CD4-positive, alpha-beta T cell treated with Interferon alpha-2 for 1 hour (primary cell): ENCODE measurements at places on chromosomes 7 and 10.

- DNase-seq = no peak
Measured at GRCh38 chr7:34143402-34143801, 238.1 kb downstream of the BMPER start.

- DNase-seq = no peak
Measured at GRCh38 chr10:5364890-5365338, at the start of gene UCN3. Gene UCN3, plus strand, starts transcription at chr10:5364966. Its CDS starts 8,755 bp downstream, at chr10:5373721.

DNA sequence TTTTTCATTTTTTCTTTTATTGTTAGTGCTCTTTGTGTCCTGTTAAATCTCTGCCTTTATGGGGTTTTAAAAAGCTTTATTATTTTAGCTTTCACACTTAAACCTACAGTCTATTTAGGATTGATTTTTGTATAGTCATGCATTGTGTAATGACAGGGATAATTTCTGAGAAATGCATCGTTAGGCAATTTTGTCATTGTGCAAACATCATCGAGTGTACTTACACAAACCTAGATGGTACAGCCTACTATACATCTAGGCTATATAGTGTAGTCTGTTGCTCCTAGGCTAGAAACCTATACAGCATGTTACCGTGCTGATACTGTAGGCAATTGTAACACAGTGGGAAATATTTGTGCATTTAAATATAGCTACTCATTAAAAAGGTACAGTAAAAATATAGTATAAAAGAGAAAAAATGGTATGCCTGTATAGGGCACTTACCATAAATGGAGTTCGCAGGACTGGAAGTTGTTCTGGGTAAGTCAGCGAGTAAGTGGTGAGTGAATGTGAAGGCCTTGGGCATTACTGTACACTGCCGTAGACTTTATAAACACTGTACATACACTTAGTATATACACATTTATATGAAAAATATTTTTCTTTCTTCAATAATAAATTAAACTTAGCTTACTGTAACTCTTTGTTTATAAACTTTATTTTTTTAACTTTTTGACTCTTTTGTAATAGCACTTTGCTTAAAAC is 16.0 kb downstream of the UBE2D1 start:
- no peak for DNase-seq

DNA sequence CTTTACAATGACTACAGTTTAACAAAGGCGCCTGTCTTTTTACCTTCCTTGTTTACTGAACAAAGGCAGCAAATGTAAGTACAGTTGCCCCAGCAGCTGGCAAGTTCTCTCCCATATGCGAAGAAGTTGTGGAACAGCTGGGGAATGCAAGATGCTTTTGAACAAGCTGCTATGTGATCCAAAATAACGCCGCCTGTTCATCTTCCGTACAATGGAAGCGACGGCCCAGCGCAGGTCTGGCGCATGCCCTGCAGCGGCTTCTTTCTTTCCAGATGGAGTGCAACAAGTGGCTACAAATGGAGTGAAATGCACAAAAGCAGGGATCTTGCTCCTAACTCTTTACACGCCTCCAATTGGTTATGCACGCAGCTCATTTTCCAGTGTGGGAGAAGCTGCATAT is 97.0 kb upstream of the SVIL start:
- no peak for DNase-seq

GRCh38 chr7:8141070-8141469 is 120.9 kb downstream of the ICA1 start:
- no peak for DNase-seq

- no peak for DNase-seq
Measured at GRCh38 chr7:8531991-8532515, 98.6 kb downstream of the NXPH1 start.
